HepG2 (cell line): ENCODE measurements at places on chromosomes 16 and 17. TPM values are rescaled to one million over a fixed set of nuclear protein-coding genes. Genes with fewer than 3 reads are reported as not detected.

Gene OTOA
- 0.11 and 0.15 TPM in 2 replicates for total RNA-seq

DNA sequence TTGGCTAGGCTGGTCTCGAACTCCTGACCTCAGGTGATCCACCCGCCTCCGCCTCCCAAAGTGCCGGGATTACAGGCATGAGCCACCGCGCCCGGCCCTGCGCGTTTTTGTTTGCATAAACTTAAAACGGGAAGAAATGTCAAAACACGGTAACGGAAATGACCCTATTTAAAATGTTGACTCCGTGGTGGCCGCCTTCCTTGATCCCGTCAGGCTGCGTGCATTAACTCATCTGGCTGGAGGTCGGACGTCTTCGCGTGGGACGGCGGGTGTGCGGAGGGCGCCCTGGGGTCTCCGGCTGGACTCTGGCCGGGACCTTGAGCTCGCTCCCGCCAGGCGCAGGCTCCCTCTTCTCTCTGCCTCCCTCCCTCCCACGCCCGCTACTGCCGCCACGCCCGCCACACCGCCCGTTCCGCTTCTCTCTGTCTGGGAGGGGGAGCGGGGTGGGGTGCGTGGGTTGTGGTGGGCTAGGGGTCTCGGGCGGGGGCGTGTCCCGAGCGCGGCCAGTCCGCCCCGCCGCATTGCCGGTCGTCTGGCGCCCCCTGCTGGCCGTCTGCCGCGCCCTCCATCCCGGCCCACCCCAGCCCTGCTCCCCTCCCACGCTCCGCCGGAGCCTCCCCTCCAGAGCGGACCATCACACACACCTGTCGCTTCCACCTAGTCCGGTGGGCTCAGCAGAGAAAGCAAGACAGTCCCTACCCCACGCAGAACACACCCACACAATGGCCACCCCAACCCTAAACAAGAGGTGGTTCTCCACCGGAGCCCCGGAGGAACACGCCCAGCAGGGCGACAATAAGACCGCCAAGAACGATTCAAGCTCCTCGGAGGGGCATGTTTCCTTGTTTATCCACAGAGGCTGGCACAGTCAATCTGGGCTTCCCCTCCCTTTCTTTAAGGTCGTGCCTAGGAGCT, 1.2 kb upstream of the CCDC42 start:
- peak; percentile 38 for DNase-seq

- DNase-seq = no peak
Observed at GRCh38 chr17:73969956-73970355, 233.5 kb upstream of the RPL38 start.

- DNase-seq = no peak
Observed at GRCh38 chr16:85944572-85945423, 45.8 kb downstream of the IRF8 start.

Gene MT1G
- 377 and 511 TPM in 2 replicates for total RNA-seq

Gene MGAT5B
- 0.07 and 0.13 TPM in 2 replicates for total RNA-seq

DNA sequence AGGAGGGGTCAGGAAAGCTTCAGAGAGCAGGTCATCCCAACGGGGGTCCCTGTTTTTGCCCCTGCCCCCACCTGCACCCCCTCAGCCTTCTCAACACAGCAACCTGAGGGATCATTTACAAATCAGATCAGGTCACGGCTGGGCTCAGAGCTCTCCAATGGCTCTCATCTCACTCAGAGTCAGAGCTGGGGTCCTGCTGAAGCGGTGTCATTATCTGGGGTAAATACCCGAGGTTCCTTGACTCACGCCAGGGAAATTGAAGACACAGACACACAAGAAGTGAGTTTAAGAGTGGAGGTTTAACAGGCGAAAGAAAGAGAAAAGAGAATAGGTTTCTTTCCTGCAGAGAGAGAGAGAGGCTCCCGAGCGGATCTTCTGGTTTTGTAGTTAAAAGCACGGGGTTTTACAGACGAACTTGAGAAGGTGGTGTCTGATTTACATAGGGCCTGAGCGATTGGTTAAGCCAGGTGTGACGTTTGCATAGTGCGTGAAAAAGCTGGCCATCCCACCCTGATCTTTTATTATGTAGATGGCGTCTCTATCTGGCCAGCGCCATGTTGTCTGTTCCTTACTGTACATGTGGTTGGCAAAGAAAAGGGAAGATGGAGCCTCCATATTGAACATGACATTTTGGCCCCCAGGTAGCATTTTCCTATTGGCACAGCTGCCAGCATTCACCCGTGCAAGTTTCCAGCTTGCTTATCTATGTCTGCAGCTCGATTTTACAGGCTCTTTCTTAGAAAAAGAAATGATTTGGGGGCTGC, 51.4 kb downstream of the WSB1 start:
- DNase-seq = no peak

- DNase-seq = no peak
Observed at GRCh38 chr17:57071991-57072944, 12.8 kb upstream of the AKAP1 start.

Gene UTS2R
- 0.13 TPM in 1 of 2 replicates, not detected in the other for total RNA-seq

Gene TERB1
- not detected in 2 replicates for total RNA-seq

GRCh38 chr17:76091526-76092286, 11.9 kb downstream of the EXOC7 start:
- no peak for DNase-seq

GRCh38 chr16:65012357-65012756, 109.5 kb downstream of the CDH11 start:
- DNase-seq = no peak
